Esophagus muscularis mucosa (tissue), 4 donors: ENCODE measurements at places on chromosomes 1 and 21.

- H3K36me3 ChIP-seq, result no peaks in the 10 kb centered on the region
- H3K4me3 ChIP-seq, result no peak overlapping the region
- H3K27me3 ChIP-seq, result no peaks in the 10 kb centered on the region
- H3K27ac ChIP-seq, result no peak overlapping the region
Observed at GRCh38 chr1:90135286-90135685, 140.4 kb downstream of the ZNF326 start.

DNA sequence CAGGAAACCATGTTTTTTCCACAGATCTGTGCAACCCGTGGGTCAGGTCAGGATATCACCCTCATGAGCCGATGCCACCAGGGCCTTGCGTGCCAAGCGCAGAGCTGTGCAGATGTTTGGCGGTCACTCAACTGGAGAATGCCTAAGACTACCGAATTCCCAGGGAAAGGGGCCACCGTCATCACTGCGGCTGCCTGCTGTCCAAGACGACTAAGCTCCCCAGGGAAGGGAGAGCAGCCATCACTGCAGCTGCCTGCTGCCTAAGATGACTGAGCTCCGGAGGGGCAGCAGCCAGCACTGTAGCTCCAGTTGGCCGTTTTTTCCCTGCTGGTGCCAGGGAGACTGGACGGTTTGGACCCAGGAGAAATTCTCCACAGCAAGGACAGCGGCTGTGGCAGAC lies 31.1 kb downstream of the AKT3 start:
- no peak for DNase-seq
- H3K36me3 ChIP-seq, result no peaks in the 10 kb centered on the region
- H3K4me1 ChIP-seq, result no peaks in the 10 kb centered on the region

DNA sequence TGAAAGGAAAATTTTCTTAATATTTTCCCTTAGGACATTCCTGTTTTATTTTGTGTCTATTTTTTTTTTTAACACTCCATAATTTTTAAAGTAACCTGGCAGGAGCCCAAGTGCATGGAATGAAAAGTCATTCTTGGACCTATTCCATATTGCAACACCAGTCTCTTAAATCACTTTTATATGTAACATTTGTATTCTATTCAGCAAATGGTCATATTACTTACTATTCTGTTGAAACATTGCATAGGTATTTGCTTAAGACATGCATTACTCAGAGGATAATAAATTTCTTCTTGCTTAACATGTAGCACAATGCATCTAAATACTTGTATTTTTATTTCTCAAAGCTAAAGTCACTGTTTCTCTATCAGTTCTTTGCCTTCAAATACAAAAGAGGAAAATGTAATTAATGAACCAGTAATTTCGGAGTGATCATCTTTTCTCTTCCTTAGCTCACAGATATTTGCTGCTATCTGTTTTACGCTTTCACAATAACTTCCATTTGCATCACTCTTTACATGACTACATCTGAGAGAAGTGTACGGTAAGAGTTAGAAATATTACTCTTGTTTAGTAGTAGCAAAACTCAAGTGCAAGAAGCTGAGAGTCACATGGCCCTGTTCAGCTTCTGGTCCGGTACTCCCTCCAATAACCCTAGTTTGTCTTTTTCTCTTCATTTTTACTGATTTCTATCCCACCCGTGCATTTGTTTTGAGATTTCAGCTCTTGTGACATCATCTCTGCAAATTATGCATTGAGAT lies 394.8 kb downstream of the USP25 start:
- no peaks in the 10 kb centered on the region for H3K36me3 ChIP-seq
- no peak overlapping the region for H3K4me3 ChIP-seq
- DNase-seq, result no peak
- no peak overlapping the region for H3K27ac ChIP-seq
- no peaks in the 10 kb centered on the region for H3K27me3 ChIP-seq

GRCh38 chr1:163820766-163821165 lies 499.0 kb downstream of the NUF2 start:
- H3K27me3 ChIP-seq, result no peaks in the 10 kb centered on the region

- H3K36me3 ChIP-seq, result no peaks in the 10 kb centered on the region
- H3K27ac ChIP-seq, result peak overlapping the region; percentile 74
- no peak for DNase-seq
- peaks cover 96% of the 10 kb centered on the region for H3K4me1 ChIP-seq
Observed at GRCh38 chr1:61120246-61120840, 38.0 kb downstream of the NFIA start.

- no peaks in the 10 kb centered on the region for H3K27me3 ChIP-seq
- peak overlapping the region; percentile 15 for H3K27ac ChIP-seq
- no peaks in the 10 kb centered on the region for H3K36me3 ChIP-seq
- no peaks in the 10 kb centered on the region for H3K4me1 ChIP-seq
Observed at GRCh38 chr1:101150670-101151069, 86.1 kb upstream of the S1PR1 start.

DNA sequence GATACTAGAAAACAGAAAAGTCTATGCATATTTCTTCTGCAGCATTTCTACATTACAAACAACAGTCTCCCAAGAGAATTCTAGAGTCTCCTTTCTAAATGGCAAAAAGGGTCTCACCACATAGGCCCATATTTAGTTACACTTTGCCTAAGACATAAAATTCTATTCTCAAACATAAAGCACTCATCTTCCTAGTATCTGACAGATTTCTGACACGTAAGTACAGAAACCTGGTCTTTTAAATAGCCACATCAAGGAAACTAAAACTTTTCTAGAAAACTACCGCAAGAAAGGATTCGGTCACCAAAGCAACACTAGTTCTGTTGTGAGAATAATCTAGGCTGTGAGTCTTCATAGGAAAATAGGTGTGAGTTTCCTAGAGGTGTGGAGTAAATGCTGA lies 33.6 kb upstream of the CTSK start:
- H3K4me1 ChIP-seq, result peaks cover 12% of the 10 kb centered on the region
- H3K27me3 ChIP-seq, result no peaks in the 10 kb centered on the region
- peaks cover 56% of the 10 kb centered on the region for H3K36me3 ChIP-seq
- no peak overlapping the region for H3K4me3 ChIP-seq

- DNase-seq, result no peak
- no peak overlapping the region for H3K4me3 ChIP-seq
- no peaks in the 10 kb centered on the region for H3K4me1 ChIP-seq
- H3K27ac ChIP-seq, result no peak overlapping the region
- no peaks in the 10 kb centered on the region for H3K36me3 ChIP-seq
Observed at GRCh38 chr1:82269431-82269830, 468.7 kb downstream of the ADGRL2 start.

- H3K27me3 ChIP-seq, result no peaks in the 10 kb centered on the region
- no peak overlapping the region for H3K27ac ChIP-seq
- H3K4me3 ChIP-seq, result no peak overlapping the region
- no peaks in the 10 kb centered on the region for H3K36me3 ChIP-seq
- H3K4me1 ChIP-seq, result peaks cover 38% of the 10 kb centered on the region
- DNase-seq, result no peak
Observed at GRCh38 chr1:212611000-212611948, 2.7 kb downstream of the ATF3 start.

- H3K4me3 ChIP-seq, result no peak overlapping the region
- no peak overlapping the region for H3K27ac ChIP-seq
- no peaks in the 10 kb centered on the region for H3K27me3 ChIP-seq
- no peak for DNase-seq
Observed at GRCh38 chr1:40886318-40887011, 24.3 kb upstream of the CITED4 start.

DNA sequence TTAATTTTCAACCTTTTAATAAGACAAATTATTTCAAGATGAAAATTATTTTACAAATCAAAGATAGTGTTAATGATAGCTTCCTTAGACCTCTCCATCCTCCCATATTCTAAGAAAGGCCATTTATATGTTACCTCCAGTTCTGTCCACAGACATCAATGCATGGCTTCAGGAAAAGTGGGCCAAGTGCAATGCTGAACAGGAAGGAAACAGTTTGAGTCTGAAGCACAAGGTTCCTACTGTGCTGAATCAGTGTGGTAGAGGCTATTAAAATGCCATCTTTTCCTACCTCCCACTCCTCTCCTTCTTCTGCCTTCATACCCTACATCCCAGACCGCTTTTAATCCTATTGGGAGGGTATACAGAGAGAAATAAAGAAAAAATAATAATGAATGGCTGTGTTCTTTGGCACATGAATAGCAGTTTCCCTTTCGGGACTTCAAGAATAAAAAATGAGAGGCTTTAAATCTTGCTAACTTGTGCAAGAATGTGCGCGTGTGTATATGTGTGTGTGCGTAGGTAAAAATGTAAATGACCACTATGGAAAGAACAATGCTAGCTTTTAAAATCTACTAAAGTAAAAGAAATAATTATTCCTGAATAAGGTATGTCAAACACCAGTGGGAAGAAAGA lies 62.6 kb upstream of the C1orf105 start:
- no peak for DNase-seq
- peak overlapping the region; percentile 79 for H3K27ac ChIP-seq
- H3K4me3 ChIP-seq, result peak overlapping the region; percentile 27
- no peaks in the 10 kb centered on the region for H3K27me3 ChIP-seq
- H3K36me3 ChIP-seq, result no peaks in the 10 kb centered on the region

DNA sequence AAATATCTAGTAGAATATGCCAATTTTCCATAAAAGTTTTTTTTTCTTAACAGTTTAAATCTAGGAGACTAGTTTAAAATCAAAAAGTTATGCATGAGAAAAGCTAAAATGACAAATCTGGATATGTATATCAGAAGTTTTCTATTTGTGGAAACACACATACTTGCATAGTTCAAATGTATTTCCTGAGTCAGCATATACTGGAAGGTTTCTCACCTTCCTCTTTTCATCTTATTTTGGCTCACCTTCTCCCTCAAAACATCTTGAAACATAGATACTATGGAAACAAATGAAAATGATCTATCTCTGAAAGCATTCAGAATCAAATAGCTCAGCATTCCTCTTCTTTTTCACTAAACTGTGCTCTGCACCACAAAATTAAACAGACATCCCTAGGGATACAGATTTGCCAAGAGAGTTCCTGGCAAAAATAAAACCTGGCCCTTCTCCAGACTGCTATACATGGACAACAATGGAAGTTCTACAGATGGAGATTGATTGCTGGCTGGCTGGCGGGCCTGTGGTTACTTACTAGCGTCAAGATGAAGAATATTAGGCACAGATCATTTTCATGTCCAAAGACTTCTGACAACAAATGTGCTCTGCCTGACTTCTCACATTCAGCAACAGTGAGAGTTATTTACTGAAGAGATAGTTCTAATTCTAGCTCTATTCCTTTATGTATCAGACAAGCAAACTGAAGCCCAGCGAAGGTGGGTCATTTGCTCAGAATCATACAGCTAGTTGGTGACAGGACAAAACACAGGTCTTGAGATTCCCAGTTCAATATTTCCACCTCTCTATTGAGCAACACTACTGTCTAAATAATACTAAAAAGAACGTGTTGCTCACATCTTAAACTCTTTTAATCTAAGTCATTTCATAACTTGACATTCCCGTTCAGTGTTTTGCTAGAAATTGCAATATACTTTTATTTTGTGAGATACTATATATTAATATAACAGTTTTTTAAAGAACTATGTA lies 26.6 kb downstream of the DIPK1A start:
- H3K4me1 ChIP-seq, result peaks cover 63% of the 10 kb centered on the region
- H3K36me3 ChIP-seq, result no peaks in the 10 kb centered on the region
- peak overlapping the region; percentile 77 for H3K27ac ChIP-seq

GRCh38 chr1:18803151-18803791 lies 56.2 kb downstream of the TAS1R2 start:
- H3K27ac ChIP-seq, result no peak overlapping the region
- no peak overlapping the region for H3K4me3 ChIP-seq
- no peak for DNase-seq
- H3K36me3 ChIP-seq, result no peaks in the 10 kb centered on the region
- no peaks in the 10 kb centered on the region for H3K27me3 ChIP-seq

DNA sequence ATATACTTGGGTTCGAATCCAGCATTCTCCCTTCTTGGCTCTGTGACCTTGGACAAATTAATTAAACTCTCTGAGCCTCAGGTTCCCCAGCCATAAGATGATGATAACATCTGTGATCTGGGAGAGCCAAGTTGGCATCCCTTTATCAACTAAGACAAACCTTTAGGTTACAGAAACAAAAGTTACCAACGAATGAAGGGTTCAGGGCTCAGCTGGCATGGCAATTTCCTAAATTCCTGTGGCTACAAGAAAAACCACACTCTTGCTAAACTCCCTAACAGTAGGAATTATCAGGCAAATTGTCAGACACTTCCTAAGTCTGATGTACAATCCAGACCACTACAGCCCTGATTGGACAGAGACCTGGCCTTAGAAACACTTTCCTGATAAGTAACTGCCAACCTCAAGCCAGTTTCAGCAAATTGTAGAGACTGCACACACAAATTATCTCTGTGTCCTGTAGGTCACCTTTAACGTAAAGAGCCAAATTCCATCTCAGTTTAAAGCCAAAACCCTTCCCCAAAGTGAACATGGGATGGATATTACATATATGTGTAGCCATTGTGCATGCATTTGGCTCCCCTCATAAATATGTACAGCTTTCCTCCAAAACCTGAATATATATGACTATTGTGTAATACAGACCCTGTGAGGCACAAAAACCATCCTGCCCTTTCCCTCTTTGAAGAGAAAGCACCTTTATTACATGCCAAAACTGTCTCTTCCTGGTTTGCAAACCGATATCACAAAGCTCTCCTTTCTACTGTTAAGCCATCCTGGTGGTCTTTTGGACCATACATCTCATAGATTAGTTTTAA lies 39.5 kb upstream of the EDARADD start:
- no peaks in the 10 kb centered on the region for H3K36me3 ChIP-seq
- no peaks in the 10 kb centered on the region for H3K27me3 ChIP-seq
- H3K4me3 ChIP-seq, result no peak overlapping the region
- H3K4me1 ChIP-seq, result no peaks in the 10 kb centered on the region
- DNase-seq, result peak; percentile 37

DNA sequence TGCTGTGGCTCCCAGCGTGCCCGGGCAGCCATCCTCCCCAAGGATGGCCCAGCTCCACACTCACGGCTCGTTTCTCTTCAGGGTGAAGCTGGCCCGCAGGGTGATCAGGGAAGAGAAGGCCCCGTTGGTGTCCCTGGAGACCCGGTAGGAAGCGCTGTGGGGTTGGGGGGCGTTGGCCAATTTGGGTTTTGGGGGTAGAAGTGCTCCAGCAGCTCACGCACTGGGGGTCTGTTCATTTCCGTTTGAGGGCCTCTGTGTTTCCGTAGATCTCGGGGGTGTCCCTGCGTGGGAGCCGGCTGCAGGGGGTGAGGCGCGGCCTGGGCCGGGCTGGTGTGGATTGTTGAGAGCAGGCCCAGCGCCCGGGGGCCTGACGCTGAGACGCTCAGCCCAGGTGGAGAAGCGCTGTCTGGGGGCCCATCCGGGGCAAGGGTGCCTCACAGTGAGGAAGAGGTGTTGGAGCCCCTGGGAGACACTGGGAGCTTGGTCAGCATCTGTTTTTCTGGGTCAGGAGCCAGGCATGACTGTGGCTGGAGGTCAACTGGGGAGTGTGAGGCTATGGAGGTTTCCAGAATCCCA lies 12.6 kb downstream of the COL6A1 start:
- H3K4me1 ChIP-seq, result peaks cover 3% of the 10 kb centered on the region
- H3K27ac ChIP-seq, result peak overlapping the region; percentile 79
- DNase-seq, result no peak
- no peak overlapping the region for H3K4me3 ChIP-seq
- H3K27me3 ChIP-seq, result no peaks in the 10 kb centered on the region
